ENCODE measurements at places on chromosomes 1 and 21. TPM values are rescaled to one million over a fixed set of nuclear protein-coding genes. Genes with fewer than 3 reads are reported as not detected.

AGT gene
- polyA plus RNA-seq = 25.6 TPM

MAN1C1 gene
- 14.0 TPM for polyA plus RNA-seq

RHEX gene
- polyA plus RNA-seq = 2.9 TPM

FCRL2 gene
- polyA plus RNA-seq = 0.11 TPM

S100B gene
- polyA plus RNA-seq = 1.7 TPM

RNF19B gene
- polyA plus RNA-seq = 16.7 TPM

SPATA1 gene
- polyA plus RNA-seq = 2.1 TPM

MASP2 gene
- polyA plus RNA-seq = 5.8 TPM

SERPINC1 gene
- polyA plus RNA-seq = 0.79 TPM

COL24A1 gene
- polyA plus RNA-seq = 2.2 TPM

TMEM200B gene
- polyA plus RNA-seq = 17.5 TPM

MRAP gene
- not detected for polyA plus RNA-seq
